Skeletal muscle cell (primary cell): ENCODE measurements at places on chromosomes 13 and 19.

DNA sequence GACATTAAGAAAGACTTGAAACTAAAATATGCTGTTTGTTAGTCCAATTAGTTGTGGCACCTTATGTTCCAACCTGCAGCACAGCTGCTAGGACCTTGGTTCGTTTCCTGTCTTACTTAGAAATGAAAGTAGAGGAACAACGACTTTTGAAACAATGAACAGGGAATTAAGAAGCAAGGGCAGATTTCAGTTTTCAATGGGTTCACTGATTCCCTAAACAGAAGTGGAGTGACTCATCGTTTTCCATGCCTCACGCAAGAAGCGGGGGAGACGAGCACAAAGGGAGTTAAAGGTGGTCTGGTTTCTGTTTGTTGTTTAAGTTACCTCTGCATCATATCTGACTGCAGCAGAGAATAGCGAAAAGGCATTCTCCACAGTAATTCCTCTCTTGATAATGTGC lies 44.8 kb downstream of the PHF11 start:
- DNase-seq: peak; percentile 7

- DNase-seq: no peak
Observed at GRCh38 chr13:77979721-77980385, 61.2 kb upstream of the EDNRB start.

GRCh38 chr13:46389457-46390451 lies 2.7 kb upstream of the RUBCNL start:
- no peak for DNase-seq

- no peak for DNase-seq
Observed at GRCh38 chr13:94859278-94859691, 146.9 kb upstream of the SOX21 start.

DNA sequence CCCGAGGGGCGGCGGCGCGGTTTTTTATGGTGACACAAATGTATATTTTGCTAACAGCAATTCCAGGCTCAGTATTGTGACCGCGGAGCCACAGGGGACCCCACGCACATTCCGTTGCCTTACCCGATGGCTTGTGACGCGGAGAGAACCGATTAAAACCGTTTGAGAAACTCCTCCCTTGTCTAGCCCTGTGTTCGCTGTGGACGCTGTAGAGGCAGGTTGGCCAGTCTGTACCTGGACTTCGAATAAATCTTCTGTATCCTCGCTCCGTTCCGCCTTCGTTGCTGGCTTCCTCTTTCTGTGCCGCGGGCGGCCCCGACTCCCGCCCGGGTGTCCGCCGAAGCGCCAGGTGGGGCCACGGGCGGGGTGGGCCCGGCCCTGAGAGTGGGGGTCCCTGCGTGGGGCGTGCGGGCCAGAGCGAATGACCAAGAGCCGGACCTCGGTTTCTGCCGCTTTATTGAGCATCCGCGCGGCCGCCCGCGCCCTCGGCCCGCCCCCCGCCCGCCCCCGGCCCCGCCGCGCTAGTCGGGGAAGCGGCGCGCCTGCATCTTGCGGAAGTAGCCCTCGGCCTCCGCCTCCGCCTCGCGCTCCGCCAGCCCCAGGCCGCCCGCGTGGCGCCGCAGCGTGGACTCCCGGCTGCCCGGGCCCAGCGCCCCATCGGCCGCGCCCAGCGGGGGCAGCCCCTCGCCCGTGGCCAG lies 9.6 kb downstream of the PLPPR3 start:
- no peak for DNase-seq

- peak; percentile 89 for DNase-seq
Observed at GRCh38 chr13:30341815-30342570, 34.6 kb upstream of the KATNAL1 start.
